ENCODE measurements at places on chromosomes 1 and 21.

- DNase-seq, result no peak
- peaks cover 8% of the 10 kb centered on the region for H3K36me3 ChIP-seq
- H3K27ac ChIP-seq, result no peak overlapping the region
Measured at GRCh38 chr21:43778469-43779335, 2.6 kb upstream of the CSTB start.

GRCh38 chr1:64387389-64388285 is 82.3 kb upstream of the CACHD1 start:
- no peak for DNase-seq
- H3K27ac ChIP-seq, result no peak overlapping the region
- H3K4me1 ChIP-seq, result no peaks in the 10 kb centered on the region

DNA sequence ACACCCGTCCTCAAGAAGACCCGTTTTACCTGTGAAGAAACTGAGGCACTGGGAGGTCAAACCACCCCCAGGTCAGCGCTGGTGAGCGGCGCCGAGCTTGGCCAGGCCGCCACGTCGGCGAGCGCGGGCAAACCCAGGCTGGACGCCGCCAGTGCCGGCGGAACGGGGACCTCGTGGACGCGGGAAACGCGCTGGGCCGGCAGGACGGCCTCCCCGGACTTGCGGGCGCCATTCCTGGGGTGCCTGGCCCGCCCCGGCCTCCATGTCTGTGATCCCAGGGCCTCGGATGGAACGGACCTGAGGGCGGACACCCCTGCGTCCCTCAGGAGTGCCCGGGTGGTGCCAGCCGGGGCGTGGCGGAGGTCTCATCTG is 764 bp upstream of the SUMO3 start:
- no peaks in the 10 kb centered on the region for H3K36me3 ChIP-seq
- no peaks in the 10 kb centered on the region for H3K27me3 ChIP-seq
- no peak for DNase-seq
- H3K4me1 ChIP-seq, result peaks cover 15% of the 10 kb centered on the region

- no peaks in the 10 kb centered on the region for H3K4me1 ChIP-seq
- H3K27me3 ChIP-seq, result no peaks in the 10 kb centered on the region
- no peak overlapping the region for H3K27ac ChIP-seq
- no peaks in the 10 kb centered on the region for H3K36me3 ChIP-seq
- no peak for DNase-seq
- no peak overlapping the region for H3K4me3 ChIP-seq
Measured at GRCh38 chr1:246800756-246801155, 76.5 kb downstream of the SCCPDH start.

DNA sequence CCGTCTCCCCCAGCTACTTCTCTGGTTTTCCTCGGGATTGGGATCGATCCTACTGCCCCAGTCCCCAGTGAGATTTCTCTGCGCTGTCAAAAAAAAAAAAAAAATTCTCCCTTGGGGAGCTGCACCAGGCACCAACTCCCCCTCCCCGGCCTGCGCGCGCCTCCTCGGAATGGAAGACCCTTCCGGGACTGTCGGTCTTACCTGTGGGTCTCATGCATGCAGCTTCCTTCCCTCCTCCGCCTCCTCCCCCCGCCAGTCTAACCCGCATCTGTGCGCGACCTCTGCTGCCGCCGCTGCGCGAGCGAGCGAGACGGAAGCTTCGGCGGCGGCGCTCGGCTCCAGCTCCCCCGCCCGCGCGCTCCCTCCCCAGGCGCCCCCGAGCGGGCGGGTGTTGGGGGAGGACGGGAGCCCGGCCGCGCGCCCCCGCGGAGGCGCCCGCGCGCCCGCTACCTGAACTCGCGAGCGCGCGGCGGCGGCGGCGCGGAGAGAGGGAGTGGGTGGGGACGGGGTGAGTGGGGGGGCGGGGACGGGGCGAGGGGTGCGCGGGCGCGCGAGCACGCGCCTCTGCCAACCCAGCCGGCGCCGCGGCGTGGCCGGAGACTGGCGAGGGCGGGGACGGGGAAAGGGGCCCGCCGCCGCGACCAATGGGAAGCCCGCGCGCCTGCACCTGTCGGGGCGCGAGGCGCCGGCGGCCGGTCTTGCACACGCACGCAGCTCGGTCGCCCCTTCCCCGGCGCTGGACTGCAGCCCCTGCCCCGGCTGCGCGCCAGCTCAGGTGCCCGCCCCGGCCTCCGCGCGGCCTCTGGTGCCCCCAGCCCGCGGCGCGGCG is at the start of gene SUSD4:
Gene SUSD4 (minus strand): TSS at position 321 of the 829 bp plus-strand sequence. CDS start 751 bp downstream, outside the sequence.
- peak within 1 kb of the TSS; percentile 52 for H3K4me3 ChIP-seq
- H3K27ac ChIP-seq, result no peak within 1 kb of the TSS
- no peaks in the 10 kb centered on the region for H3K27me3 ChIP-seq
- DNase-seq, result peak; percentile 21
- no peaks in the 10 kb centered on the region for H3K4me1 ChIP-seq
- no peaks in the 10 kb centered on the region for H3K36me3 ChIP-seq

- no peak for DNase-seq
- H3K27me3 ChIP-seq, result no peaks in the 10 kb centered on the region
- H3K4me1 ChIP-seq, result no peaks in the 10 kb centered on the region
- H3K36me3 ChIP-seq, result no peaks in the 10 kb centered on the region
- H3K27ac ChIP-seq, result no peak overlapping the region
Measured at GRCh38 chr1:181660621-181661020, 177.3 kb downstream of the CACNA1E start.

DNA sequence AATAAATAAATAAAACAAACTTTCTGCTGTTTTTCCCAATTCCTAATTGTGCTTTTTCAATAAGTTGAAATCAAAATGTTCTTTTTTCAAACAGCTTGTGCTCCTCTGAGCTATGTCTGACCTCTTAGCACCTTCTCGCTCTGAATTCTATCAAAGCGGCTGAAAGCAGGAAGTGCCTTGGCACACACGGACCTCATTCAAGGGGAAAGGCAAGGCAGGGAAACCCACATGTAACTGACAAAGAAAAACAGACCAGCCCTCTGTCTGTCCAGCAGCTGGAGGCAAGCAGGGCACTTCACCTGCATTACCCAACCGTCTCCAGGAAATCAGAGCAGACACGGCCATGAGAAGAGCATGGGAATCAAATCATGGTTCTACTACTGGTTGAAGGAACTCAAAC is 56.7 kb downstream of the PLPP3 start:
- no peak for DNase-seq
- no peak overlapping the region for H3K27ac ChIP-seq
- no peaks in the 10 kb centered on the region for H3K27me3 ChIP-seq
- no peak overlapping the region for H3K4me3 ChIP-seq
- peaks cover 17% of the 10 kb centered on the region for H3K4me1 ChIP-seq
- peaks cover 41% of the 10 kb centered on the region for H3K36me3 ChIP-seq

- DNase-seq, result no peak
- H3K4me3 ChIP-seq, result no peak overlapping the region
- H3K4me1 ChIP-seq, result no peaks in the 10 kb centered on the region
- H3K27ac ChIP-seq, result no peak overlapping the region
- H3K27me3 ChIP-seq, result no peaks in the 10 kb centered on the region
- no peaks in the 10 kb centered on the region for H3K36me3 ChIP-seq
Measured at GRCh38 chr1:14437417-14437918, 161.0 kb upstream of the KAZN start.

GRCh38 chr1:43653339-43653738 is 3.4 kb downstream of the KDM4A start:
- peaks cover 35% of the 10 kb centered on the region for H3K4me1 ChIP-seq
- no peak overlapping the region for H3K4me3 ChIP-seq
- no peak for DNase-seq
- no peaks in the 10 kb centered on the region for H3K27me3 ChIP-seq
- no peaks in the 10 kb centered on the region for H3K36me3 ChIP-seq

DNA sequence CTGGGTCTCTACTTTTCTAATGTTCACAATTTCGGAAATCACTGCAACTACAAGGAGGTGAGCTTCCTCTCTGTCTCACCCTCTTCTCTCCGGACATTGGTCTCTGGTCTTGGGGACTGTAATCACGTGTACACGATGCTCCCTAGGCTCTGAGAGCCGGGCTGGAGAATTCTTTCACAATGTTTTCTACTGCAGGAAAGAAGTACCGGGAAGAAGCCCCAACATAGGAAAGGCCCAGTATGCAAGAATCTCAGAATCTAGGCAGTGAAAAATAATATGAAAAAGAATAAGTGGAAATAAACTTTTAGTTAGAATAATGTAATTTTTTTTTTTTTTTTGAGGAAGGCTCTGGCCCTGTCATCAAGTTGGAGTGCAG is 13.5 kb upstream of the HJV start:
- DNase-seq, result no peak
- peak overlapping the region; percentile 96 for H3K27ac ChIP-seq
- peak overlapping the region; percentile 35 for H3K4me3 ChIP-seq
- no peaks in the 10 kb centered on the region for H3K4me1 ChIP-seq
- no peaks in the 10 kb centered on the region for H3K27me3 ChIP-seq

- no peak overlapping the region for H3K4me3 ChIP-seq
- no peaks in the 10 kb centered on the region for H3K27me3 ChIP-seq
- no peaks in the 10 kb centered on the region for H3K36me3 ChIP-seq
- DNase-seq, result no peak
Measured at GRCh38 chr21:45522381-45522780, 19.9 kb downstream of the SLC19A1 start.

DNA sequence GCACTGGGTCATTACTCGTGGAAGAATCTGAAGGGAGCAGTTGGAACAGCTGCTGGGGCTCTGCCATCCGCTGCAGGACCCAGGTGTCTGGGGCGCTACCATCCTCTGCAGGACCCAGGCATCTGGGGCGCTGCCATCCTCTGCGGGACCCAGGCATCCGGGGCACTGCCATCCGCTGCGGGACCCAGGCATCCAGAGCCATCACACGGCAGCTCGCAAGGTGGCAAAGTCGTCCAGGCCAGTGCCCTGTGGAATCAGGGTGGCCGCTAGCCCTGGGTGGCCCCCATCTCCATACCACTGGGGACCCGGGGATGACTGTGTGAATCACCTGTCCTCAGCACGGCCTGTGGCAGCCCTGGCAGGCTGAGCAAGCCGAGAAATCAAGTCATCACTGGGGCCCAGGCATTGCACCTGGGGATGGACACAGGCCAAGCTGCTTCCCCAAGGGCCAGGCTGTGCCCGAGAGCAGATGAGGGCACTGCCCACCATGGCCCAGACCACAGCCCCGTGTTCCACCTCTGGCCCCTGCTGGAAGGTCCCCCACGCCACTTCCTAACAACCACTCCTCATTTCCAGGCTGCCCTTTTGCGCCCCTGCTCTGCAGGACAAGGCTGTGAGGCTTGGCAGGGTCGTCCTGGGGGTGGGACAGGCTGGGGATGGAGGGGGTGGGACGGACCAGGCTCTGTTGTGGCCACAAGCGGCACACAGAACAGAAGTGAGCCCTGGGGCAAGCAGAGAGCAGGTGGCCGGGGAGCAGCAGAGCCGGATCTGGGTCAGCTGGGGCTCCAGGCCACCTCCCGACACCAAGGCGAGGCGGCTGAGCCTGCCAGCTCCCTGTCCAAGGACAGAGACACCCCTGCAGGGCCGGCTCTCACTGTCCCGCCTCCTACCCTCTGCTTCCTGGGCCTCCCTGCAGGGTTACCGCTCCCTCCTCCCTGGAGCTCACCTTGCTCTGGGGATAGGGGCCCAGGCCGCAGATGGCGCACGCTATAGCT is 12.7 kb downstream of the GABRD start:
- no peak overlapping the region for H3K4me3 ChIP-seq
- DNase-seq, result no peak
- no peaks in the 10 kb centered on the region for H3K27me3 ChIP-seq
- no peaks in the 10 kb centered on the region for H3K36me3 ChIP-seq
- H3K27ac ChIP-seq, result no peak overlapping the region

DNA sequence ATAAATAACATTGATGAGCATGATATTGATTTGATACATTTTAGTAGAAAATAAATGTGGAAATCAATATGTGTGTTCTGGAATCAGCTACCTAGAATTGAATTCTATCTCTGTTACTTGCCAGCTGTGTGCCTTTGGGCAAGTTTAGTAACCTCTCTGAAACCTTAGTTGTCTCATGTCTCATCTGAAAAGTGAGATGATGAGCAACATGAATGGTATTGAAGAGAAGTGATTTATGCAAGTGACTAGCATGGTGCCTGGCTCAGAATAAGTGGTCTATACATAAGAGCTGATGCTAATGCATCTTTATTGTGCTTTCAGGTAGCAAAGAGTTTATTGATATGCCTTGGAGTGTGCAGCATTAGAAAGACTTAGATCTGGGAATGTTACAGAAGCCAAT is 383.3 kb downstream of the PRDM2 start:
- no peaks in the 10 kb centered on the region for H3K4me1 ChIP-seq
- no peak overlapping the region for H3K27ac ChIP-seq
- no peaks in the 10 kb centered on the region for H3K36me3 ChIP-seq
- DNase-seq, result no peak
- H3K4me3 ChIP-seq, result no peak overlapping the region

- H3K27me3 ChIP-seq, result no peaks in the 10 kb centered on the region
- no peak overlapping the region for H3K4me3 ChIP-seq
- no peak for DNase-seq
- no peaks in the 10 kb centered on the region for H3K36me3 ChIP-seq
- no peak overlapping the region for H3K27ac ChIP-seq
Measured at GRCh38 chr1:31405578-31406245, 7.3 kb upstream of the SERINC2 start.
